Foreskin keratinocyte (primary cell): ENCODE measurements at places on chromosomes 2 and 18. TPM values are rescaled to one million over a fixed set of nuclear protein-coding genes. Genes with fewer than 3 reads are reported as not detected.
A peak's percentile ranks its signal among the peaks of the same experiment; 100 is the strongest.

Gene ZNF516
- total RNA-seq: 11.7 and 14.6 TPM in 2 replicates

- no peak for DNase-seq
Observed at GRCh38 chr18:26252411-26252810, 26.2 kb downstream of the TAF4B start.

Gene SSB
- 124 and 135 TPM in 2 replicates for total RNA-seq

- DNase-seq: no peak
Observed at GRCh38 chr2:176066645-176067588, 16.8 kb downstream of the EVX2 start.

Gene GNAL
- total RNA-seq: 1.3 and 4.4 TPM in 2 replicates

GRCh38 chr2:160328811-160329527 lies 128.9 kb upstream of the ITGB6 start:
- DNase-seq: no peak

DNA sequence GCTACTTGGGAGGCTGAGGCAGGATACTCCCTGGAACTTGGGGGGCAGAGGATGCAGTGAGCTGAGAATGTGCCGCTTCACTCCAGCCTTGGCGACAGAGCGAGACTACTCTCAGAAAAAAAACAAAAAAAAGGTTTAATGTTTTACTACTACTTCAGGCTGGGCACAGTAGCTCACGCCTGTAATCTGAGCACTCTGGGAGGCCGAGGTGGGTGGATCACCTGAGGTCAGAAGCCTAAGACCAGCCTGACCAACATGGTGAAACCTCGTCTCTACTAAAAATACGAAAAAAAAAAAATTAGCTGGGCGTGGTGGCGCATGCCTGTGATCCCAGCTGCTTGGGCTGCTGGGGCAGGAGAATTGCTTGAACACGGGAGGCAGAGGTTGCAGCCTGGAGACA lies 75.7 kb upstream of the ATIC start:
- DNase-seq: no peak

Gene DLGAP1
- total RNA-seq: under 0.01 TPM in 1 of 2 replicates, not detected in the other

DNA sequence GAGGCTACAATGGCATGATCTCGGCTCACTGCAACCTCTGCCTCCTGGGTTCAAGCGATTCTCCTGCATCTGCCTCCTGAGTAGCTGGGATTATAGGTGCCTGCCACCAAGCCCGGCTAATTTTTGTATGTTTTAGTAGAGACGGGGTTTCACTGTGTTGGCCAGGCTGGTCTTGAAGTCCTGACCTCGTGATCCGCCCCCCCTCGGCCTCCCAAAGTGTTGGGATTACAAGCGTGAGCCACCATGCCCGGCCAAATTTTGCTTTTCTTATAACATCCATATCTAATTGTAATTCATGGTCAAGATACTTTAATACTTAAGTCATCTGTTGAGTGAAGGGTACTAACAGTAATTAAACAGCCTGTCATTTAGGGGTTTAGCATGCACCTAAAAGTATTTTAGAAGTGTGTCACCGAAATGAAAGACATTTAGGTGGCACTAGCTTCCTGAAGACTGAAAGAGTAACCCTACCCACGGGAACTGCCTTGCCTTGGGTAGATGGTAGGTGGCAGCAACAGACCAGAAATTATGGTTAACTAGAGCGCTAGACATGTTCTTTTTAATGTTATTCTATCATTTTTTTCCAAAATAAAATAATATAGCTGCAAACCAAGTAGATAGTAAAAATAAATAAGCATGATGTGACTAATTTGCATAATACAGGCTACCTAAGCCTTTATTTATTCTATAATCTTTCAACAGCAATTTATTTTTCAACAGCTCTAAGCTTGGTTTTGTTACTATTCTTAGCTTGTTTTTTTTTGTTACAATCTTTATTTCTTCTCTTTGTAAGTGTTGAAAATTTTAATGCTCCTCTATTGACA lies 8.6 kb upstream of the ACYP2 start:
- DNase-seq: peak; percentile 47

DNA sequence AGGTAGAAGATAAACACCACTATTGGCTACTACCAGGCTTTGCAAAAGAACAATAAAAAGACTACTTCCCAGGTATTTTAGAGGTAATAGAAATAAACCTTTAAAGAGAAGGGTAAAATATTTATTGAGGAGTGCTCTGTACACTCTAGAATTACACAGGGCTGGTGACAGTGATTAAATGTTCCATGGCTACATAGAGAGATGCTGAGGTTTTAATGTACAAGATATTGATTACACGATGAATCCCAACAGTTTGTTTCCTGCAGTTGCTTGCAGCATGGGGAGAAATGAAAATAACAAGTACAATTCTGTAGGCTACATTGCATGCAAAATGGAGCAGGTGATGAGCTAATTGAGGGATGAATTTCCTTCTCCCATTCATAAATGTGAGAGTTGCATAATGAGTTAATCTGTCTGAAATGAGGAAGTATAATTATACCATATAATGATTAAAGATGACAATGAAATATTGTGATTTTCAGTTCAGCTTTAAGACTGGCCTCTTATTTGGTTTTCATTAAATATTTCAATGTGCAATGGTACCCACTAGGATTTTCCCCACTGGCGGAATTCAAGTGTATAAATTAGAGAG lies 266.1 kb downstream of the SOCS6 start:
- DNase-seq: no peak

Gene SH3RF3
- total RNA-seq: 0.07 and 0.14 TPM in 2 replicates

Gene COL4A4
- 0.49 and 1.5 TPM in 2 replicates for total RNA-seq

DNA sequence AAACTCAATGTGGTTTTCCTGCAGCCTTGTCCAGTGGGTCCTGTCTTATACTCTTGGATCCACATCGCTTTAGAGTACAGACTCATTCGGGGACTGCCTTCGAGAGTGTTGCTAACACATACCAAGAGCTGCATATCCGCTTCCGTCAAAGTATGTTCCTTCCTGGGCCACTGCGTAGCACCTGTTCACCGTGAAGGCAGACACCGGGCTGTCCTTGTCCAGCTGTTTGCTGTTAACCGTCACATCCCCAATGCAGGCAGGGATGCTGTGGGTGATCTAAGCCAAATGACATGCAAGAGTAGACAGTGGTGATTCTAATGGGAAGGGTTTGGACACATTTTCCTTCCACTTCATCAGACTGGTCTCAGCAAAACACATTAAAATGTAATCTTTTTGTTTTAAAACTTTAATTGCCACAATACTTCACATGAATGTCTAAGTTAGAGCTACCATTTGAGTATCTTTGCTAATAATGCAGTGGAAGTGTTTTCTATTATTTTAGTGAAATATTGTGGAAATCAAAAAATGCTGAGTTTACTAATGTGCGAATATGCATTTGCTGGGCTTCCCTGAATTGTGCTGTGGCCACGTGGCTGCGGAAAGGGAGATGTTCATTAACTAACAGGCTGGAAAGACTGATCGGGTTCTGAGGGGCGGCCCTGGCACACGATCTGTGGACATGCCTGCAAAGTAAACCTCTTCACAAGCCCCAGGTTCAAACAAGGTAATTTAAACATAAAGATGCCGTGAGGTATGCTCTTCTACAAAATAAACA lies 169.1 kb downstream of the LAMA1 start:
- DNase-seq: no peak

GRCh38 chr2:39492716-39493115 lies 55.6 kb upstream of the MAP4K3 start:
- no peak for DNase-seq

DNA sequence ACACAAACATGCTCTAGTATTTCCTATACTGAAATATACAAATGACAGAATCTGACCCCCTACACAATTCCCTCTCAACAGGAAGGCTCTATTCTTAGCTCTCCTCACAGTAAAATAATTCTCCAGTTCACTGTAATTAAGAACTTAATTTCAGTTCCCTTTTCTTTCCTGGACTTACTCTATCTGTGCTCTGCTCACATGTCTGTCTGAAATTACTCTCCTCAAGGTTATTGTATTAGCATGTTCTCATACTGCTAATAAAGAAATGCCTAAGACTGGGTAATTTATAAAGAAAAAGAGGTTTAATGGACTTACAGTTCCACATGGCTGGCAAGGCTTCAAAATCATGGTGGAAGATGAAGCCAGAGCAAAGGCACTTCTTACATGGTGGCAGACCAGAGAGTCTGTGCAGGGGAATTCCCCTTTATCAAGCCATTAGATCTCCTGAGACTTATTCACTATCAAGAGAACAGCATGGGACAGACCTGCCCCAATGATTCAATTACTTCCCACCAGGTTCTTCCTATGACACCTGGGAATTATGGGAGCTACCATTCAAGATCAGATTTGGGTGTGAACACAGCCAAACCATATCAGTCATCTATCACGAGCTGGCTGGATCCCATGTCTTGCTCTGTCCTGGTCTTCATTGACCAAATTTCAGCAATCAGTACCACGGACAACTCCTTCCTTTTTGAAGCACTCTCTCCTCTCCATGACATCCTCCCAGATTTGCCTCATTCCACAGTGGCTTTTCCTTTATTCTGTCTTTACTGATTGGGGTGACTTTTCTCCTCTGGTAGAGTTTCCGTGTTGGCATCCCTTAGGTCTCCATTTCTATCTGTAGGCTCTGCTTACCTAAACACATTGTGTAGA lies 110.9 kb downstream of the GALR1 start:
- DNase-seq: no peak

Gene IL1R2
- total RNA-seq: 37.9 and 40.7 TPM in 2 replicates

Gene COLEC12
- total RNA-seq: not detected in 2 replicates

GRCh38 chr2:194223218-194223617 lies 1433.8 kb upstream of the SLC39A10 start:
- DNase-seq: no peak

Gene MLPH
- 0.63 and 0.65 TPM in 2 replicates for total RNA-seq

DNA sequence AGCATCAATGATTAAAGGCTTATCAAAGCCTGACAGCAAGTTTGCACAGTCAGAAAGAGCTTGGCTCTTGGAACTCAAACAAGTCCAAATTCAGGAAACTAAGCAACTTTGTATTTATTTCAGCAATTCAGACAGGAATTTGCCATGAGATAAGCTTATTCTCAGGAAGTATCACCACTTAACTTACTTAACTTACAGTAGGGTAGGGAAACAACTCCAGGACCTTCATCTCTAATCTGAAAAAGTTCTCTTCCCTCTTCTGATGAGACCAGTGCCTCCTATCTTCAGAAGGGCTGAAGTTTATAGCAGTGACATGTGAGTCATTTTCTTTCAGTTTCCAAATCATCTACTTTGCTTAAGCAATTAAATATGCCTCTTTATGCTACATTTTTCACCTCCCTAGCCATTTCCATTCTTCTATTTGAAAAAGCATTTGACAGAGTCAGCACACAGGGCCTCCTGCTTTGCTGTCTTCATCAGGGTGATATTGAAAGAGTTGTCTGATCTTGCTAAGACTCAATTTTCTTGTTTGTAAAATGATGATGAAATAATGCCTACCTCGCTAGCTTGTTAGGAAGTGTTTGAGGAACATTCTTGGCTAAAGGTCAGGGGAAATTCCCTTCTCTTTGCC lies 389.5 kb downstream of the RND3 start:
- DNase-seq: peak; percentile 44

- DNase-seq: no peak
Observed at GRCh38 chr18:59921384-59921891, 21.6 kb downstream of the PMAIP1 start.

DNA sequence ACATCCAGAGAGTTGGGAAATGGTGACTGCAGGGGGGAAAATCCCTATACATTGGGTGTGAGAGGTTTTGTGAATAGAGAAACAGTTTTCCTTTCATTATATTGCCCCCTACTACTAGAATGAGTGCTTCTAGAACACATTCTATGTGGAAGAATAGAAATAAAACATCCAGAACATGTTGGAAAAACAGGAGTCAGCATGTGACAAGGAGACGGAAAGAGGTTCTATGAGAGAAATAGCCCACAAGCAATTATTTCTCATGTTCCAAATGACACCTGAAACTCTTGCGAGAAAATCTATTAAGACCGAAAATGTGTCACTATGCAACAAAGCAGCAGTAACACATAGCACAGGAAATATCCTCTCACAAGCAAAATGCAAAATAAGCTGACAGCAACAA lies 202.7 kb upstream of the SPOPL start:
- no peak for DNase-seq

Gene LINC00305
- not detected in 2 replicates for total RNA-seq

DNA sequence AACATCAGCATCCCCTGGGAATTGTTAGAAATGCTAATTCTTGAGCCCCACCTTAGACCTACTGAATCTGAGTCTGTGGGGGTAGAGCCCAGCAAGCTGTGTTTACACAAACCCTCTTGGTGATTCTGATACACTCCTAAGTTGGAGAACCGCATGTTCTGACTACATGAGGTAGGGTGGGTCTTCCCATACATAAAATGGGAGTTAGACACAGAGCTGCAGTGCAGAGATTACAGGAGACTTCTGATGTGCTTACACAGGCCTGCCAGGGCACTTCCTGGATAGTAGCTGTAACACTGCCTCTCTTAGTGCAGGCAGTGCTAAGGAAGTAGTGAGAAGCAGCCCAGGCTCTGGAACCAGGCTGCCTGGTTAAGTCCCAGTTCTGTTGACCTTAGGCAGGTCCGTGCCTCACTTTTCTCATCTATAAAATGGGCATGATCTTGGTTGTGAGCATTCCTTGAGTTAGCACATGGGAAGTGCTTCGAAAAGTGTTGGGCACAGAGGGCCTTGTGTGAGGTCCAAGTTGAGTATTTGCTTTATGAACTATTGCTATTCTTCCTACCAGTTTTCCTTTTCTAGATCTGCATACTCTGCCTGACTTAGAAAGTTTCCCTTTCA lies 67.3 kb downstream of the GLI2 start:
- DNase-seq: no peak

- peak; percentile 29 for DNase-seq
Observed at GRCh38 chr2:143451642-143452281, 322.5 kb downstream of the ARHGAP15 start.

DNA sequence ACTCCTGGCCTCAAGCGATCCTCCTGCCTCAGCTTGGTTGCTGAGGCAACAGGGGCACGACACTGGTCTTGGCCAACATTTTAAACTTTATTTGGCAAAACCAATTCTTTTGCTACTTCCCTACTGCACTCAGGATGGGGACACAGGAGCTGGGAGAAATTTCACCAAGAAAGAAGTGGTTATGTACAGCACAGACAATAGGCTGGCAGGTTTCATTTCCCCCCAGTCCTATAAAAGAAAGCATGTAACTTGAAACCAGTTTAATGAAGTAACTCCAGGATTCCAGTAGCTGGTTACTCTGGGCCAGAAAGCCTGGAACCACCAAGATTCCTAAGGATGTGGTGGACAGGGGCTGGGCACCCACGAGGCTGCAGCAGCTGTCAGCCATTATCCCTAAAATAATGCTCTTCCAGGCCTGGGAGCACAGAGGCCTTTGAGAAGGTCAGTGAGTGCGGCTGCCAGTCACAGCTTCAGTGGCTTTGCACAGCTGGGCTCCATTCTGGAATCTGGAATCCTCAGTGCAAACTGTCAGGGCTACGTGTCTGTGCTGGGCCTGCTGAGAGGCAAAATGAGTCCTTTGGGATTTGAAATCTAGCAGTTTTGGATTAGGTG lies 142.3 kb upstream of the ITGA6 start:
- DNase-seq: no peak

DNA sequence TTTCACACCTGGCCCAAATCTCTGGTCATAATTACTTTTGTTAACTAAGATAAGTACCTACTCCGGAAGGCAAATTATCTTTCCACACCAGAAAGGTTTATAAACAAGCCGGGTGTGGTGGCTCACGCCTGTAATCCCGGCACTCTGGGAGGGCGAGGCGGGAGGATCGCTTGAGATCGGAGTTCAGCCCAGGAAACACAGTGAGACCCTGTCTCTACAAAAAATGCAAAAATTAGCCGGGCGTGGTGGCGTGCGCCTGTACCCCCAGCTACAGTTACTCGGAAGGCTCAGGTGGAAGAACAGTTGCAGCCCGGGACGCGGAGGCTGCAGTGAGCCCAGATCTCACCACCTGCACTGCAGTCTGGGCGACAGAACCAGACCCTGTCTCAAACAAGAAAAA lies 2.1 kb downstream of the PUM2 start:
- no peak for DNase-seq

GRCh38 chr2:38619458-38620164 lies 16.9 kb upstream of the HNRNPLL start:
- no peak for DNase-seq

GRCh38 chr2:12240206-12240605 lies 476.5 kb upstream of the TRIB2 start:
- DNase-seq: no peak
